Suppressor macrophage (primary cell): ENCODE measurements at places on chromosomes 11 and 22.

DNA sequence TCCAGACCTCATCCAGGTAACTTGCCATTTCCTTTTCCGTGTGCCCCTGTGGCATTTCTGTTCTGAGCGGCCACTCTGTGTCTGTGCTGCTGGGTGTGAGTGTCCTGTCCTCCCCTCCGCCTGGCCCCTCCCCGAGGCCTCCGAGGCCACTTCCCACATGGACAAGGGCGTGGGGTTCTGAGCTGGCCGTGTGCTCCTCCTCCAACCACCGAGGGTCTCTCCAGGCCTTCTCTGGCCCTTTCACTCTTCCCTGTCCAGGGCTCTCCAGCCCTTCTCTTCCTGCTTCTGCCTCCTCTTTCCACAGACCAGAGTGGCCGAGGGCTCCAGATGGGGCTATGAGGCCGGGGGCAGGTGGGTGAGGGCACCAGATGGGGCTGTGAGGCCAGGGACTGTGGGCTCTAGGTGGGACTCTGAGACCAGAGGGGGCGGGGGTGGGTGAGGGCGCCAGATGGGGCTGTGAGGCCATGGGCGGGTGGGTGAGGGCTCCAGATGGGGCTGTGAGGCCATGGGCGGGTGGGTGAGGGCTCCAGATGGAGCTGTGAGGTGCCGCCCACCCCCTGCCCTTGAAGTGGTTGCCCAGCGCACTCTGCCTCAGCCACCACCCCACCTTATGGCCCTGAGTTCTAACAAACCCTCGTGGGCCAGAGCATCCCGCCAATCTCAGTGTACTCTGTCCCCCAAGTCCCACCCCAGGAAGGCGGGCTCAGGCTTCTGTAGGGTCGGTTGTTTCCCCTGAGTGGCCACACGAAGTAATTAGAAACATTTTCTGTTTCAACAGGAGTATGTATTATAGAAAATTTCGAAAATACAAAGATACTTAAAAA, 24.1 kb downstream of the PTDSS2 start:
- no peak for DNase-seq

GRCh38 chr22:50139843-50140415, 30.6 kb upstream of the PANX2 start:
- DNase-seq = no peak

GRCh38 chr11:12685229-12685628, 11.0 kb downstream of the TEAD1 start:
- DNase-seq = no peak

- DNase-seq = no peak
Observed at GRCh38 chr22:43018615-43019014, 3.7 kb upstream of the PACSIN2 start.

GRCh38 chr22:17748555-17749353, 25.5 kb downstream of the BID start:
- no peak for DNase-seq

- DNase-seq = no peak
Observed at GRCh38 chr22:30902496-30903357, 65.8 kb downstream of the MORC2 start.
